ENCODE measurements at places on chromosomes 6 and 20.

DNA sequence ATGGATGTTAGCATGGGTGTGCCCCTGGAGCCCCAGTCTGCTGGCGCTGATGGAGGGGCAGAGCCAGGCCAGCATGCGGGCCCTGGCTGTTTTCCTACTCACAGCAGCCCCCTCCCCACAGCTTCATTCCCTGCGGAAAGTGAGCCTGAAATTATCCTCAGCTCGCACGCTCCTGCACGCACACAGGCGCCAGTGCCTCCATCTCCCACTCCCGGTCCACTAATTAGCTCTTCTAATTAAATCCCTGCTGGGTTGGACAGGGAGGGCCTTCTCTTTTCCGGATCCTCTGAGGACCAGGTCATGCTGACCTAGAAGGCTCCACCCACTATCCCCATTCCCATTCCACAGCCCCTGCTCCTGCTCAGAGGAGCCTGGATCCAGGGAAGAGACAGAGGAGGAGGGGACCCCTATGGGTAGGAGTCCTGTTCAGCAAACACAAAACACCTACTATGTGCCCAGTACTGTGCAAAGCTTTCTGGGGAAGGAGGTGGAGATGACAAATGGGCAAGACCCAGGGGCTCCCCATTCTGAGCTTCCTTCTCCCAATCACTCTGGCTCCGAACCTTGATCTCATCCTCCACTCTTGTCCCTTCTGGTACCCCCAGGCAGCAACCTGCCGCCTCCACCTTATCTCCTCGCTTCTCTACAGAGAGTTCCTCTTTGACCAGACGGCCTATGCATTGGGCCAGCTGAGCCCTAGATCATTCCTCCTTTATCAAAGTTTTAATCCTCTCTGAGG lies 70.2 kb upstream of the CCDC167 start:
- no peak for DNase-seq

DNA sequence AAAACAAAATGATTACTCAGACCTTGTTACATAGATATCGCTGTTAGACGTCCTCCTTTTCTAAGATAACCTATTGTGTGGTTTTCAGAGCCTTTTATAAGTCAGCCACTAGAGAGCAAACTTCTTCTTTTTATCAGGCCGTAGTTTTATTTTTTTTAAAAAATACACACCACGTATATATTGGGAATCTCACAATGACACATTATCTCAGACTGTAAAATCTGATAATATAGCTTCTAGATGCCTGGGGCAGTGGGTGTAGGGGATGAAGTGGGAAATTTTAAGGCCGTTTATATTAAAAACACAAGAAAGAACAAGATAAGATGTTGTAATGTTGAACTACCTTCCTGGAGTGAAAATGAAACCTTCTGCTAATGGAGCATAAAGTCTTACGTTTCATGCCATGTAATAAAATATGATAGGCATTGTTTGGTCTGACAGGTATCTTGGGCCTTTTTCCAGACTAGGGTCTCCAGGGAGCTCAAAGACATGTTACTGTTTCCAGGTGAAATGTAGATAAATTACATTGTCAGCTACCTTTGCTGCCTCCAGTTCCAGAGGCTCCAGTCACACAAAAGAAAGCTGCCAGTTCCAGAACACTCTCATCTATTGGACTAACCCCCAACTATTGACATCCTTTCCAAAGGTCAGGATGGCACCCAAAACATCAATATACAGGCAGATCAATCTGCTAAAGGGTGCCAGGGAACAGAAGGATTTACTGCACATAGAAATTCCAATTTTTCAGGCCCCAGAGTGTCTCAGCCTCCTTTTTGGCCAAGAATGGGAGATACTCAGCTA lies 130.2 kb upstream of the AKIRIN2 start:
- DNase-seq, result no peak

- no peak for DNase-seq
These were observed 65.0 kb upstream of the SIRPA start for GRCh38 chr20:1830240-1830639.

GRCh38 chr6:161235776-161236633 lies 37.9 kb downstream of the AGPAT4 start:
- no peak for DNase-seq

- no peak for DNase-seq
These were observed 672.0 kb downstream of the RNF144B start for GRCh38 chr6:19059102-19059501.

- no peak for DNase-seq
These were observed 146.4 kb downstream of the CD83 start for GRCh38 chr6:14263881-14264424.

DNA sequence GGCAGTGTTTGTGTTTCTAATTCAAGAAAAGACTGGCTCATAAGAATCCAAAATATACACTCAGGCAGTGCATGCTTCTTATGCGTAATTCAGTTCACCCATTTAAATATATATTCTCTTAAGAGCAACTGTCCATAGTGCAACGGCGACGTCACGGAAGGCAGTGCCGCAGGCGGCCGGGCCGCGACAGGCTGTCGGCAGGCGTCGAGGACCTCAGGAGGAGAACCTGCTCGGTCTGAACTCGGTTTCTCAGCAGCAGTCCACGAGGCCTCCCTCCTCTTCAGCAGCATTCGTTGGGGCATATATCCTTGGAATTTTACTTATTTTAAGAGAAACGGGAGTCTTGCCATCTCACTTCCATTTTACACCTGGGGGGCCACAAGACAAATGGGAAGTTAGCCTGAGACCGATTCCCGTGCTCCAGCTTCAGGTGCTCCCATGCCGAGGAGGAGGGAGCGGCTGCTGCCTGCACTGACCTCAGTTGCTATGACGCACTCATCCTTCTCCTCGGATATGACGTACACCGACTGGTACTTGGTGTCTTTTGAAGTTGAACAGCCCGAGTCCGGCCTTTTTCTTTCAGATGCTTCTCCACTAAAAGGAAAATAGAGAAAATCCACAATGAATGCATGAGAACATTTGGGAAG lies 8.2 kb downstream of the DLL1 start:
- no peak for DNase-seq

DNA sequence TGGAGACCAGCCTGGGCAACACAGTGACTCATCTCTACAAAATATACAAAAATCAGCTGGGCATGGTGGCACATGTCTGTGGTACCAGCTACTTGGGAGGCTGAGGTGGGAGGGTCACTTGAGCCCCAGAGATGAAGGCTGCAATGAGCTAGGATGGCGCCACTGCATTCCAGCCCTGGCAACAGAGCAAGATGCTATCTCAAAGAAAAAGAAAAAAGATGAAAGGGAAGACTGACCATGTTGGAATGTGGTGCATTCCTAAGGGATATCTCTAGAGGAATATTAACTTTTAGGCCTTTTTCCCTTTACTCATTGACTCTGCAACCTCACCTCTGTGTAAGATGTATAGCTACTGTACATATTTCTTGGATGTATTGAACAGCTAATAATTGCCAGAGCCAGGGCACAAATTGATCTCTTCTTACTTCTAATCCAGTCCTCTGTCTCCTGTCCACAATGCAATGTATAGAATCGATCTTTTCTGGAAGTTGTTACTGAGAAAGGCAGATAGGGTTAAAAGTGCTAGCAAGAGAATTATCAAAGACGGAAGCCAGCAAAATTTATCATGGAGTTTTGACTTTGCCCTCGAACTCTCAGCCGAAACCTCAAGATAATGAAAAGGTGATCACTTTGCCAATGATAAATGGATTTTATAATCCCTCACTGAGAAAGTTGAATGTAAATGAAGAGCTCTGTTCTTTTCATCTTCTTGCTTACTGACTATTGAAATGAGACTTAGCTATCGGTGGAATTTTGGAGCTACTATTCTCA lies 46.3 kb downstream of the GCNT2 start:
- no peak for DNase-seq

GRCh38 chr6:128029826-128030225 lies 129.0 kb upstream of the THEMIS start:
- no peak for DNase-seq

GRCh38 chr6:56263596-56264315 lies 16.4 kb upstream of the COL21A1 start:
- DNase-seq, result no peak
